ENCODE measurements at places on chromosomes 3 and 15.
A peak's percentile ranks its signal among the peaks of the same experiment; 100 is the strongest.

- DNase-seq = no peak
These were observed 32.7 kb downstream of the GLDN start for GRCh38 chr15:51374131-51374530.

DNA sequence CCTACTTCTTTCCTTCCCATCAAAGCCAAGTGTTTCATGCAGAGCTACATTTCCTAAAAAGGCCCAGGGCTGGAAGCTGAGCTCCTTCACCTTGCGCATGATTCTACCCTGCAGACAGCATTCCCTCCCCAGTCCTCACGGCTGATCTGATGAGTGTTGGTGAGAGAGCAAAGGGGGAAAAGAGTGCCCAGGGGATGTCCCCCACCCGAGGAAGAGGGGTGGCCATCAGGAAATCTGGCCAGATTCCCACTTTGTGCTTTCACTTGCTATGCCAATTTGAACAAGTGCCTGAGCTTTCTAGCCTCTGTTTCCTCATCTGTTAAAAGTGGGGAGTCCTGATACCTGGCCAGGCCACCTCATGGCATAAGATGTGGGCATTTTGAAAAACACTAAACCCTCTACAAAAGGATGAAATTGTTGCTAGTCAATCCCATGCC is 231.0 kb upstream of the TLE3 start:
- no peak for DNase-seq

DNA sequence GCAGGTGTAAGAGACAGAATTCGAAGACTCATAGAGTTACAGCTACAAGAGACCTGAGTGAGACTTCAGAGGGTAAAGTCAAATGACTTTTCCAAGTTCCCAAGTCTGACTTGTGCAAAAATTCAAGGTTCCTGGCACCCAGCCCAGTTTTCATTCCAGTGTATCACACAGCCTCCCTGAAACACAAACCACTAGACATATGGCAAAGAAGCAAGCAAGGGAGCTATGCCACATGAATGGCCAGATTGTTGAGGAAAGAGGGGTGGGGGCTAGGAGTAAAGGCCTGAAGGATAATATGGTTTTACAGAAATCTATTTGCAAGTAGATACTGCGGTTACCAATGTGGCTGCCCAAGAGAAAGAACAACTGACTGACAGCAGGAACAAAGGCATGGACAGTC is 301.2 kb downstream of the MECOM start:
- DNase-seq = peak; percentile 2

DNA sequence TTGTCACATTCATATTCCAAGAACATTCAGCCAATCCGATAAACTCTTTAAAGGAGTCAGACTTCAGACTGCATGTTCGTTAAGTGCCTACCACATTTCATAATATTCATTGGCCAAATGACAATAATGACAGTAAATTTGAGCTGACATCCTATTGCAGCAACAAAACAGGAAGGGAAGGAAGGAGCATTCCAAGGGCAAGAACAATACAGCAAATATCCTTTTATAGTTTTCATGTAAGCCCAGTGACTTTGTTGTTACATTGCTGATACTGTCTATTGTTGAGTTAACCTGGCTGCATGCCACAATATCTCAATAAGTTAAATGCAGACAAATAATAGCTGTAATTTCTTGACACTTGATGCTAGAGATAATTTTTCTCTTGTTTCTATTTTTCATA is 16.4 kb upstream of the CBLB start:
- no peak for DNase-seq

DNA sequence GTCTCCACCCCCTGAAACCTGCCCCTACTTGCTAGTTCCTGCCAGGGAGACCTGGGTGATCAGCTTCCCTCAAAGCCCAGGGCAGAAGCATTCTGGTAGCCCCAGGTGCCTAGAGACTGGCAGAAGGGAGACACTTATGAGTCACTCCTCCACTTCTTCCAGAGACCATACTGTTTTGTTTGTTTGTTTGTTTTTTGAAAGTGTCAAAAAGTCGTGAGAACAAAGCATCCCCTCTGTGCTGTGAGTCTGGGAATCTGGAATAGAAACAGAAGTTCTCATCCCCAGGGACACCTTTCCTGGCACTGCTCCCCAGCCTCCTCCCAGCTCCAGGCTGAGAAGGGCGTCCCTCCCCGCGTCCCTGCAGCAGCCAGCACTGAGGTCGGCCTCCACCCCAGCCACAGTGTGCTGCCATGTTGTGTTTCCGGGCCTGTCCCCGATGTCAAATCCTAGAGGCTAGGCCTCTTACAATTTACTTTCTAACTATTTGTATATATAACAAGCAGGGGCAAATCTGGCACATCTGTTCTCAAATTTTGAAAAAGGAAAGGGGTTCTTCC is 573.0 kb downstream of the RBMS3 start:
- DNase-seq = no peak

- DNase-seq = no peak
These were observed 8.1 kb upstream of the SPG21 start for GRCh38 chr15:64997745-64998375.

GRCh38 chr3:142459929-142460328 is 12.1 kb upstream of the XRN1 start:
- no peak for DNase-seq

DNA sequence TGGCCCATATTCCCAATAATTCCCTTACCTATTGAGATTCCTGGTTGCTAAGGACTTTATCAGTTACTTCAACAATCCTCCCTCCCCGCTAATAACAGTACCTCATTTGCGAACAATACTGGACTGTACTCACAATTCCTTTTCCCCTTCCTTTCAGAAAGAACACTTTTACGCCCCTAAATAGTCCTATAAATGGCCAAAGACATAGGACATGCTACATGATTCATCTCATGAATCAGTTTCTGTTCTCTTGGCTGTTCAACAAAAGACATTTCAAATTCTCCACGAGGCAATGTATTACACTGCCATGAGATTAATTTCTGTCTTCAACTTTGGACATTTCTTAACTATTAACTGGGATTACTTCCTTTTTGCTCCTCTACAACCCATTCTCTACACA is 264.4 kb downstream of the TIGIT start:
- peak; percentile 23 for DNase-seq

All from HFFc6 (cell line).